ENCODE measurements at places on chromosomes 12 and 14.

DNA sequence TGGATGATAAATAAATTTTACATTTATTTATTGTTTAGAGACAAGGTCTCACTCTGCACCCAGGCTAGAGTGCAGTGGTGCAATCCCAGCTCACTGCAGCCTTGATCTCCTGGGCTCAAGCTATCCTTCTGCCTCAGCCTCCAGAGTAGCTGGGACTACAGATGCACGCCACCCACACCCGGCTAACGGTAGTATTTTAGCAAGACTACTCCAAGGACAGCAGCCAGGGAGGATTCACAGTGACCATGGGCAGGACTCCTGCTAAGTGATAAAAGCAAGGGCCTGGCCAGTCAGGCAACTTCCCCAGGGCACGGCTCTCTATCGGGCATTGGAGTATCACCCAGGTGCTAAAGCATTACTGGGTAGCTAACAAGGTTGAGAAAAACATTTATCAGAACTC lies 55.4 kb downstream of the ARL6IP4 start:
- DNase-seq, result no peak

GRCh38 chr14:24957814-24958213 lies 92.1 kb downstream of the STXBP6 start:
- DNase-seq, result no peak

GRCh38 chr14:94450722-94451090 lies 1.9 kb downstream of the SERPINA11 start:
- DNase-seq, result no peak

- no peak for DNase-seq
Measured at GRCh38 chr14:35268946-35269345, 23.2 kb upstream of the PSMA6 start.

DNA sequence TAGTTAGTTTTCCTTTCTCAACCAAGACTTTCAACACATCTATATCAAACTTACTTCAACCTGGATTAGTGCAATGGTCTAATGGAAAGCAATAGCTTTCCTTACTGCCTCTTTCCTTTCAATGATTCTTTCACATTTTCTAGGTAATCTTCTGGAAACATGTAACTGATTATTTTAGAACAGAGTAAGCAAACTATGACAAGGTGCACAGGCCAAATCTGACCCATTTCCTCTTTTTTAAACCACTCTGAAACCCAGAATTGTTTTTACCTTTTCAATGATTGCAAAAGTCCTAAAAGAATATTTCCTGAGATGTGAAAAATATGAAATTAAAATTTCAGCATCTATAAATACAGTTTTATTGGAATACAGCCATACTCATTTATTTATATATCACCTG lies 81.6 kb upstream of the TMTC2 start:
- no peak for DNase-seq

DNA sequence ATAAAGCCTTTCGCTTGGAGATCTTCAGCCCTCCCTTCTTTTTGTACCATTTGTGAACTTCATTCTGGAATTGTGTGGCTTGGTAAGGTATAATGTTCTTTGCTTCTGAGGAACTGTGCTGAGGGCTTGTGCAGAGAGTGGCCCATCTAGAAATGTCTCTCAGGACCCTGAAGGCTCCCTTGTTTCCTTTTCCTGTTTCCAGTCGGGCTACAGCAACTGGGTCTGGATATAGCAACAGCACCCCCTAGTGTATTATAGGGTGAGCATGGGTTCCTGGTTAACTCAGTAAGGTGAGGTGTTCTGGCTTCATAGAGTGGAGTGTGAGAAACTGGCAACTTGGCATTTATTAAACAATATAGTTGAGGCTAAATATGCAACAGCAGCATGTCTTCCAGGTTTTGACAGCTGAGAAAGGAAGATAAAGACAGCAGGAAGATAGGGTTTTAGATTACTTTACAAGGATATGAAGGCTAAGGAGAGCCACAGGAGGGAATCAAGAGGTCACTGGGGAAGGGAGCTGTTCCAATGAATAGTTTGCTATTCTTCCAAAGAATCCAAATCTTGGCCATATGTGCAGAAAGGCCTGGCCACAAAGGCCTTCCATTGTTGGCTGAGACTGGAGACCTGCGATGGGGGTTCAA lies 49.1 kb upstream of the RNU6-8 start:
- peak; percentile 15 for DNase-seq

- DNase-seq, result no peak
Measured at GRCh38 chr12:128857133-128857763, 4.0 kb downstream of the GLT1D1 start.

DNA sequence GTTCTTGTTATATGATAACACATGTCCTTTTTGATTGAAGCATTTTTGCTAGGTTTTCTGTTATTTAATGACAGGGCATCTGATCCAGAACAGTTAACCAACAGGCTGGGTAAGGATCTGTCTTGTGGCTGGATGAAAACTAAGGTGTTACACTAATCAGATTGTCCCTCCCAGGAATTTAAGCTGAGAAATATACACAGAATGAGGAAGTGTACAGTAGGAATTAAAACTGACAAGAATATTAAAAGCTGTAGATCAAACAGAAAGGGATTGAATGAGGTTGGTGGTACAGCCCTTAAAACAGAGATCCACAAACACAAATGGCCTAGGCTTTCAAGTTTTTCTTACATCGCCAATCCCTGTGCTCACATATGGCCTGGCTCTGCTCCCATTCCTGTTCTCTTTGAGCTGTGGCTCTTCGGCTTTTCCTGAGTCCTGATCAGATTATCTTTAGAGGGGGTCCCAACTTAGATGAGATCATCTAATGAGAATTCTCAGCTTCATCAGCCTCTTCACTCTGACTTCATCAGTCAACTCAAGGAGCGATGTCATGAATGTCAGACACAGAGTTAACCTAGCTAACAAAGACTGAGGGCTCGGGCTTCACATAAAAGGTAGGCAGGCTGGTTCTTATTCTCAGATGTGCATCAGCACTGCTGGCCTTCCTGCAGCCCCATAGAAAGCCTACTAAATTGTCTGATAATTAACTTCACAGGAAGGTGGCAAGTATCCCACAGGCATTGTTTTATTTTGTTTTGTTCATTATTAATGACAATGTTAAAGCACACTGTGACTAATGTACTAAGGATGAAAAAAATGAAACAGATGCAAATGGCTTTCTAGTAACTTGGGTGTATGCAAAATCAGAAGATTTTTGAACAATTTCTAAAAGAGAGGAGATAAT lies 11.4 kb downstream of the PYGL start:
- DNase-seq, result no peak

- no peak for DNase-seq
Measured at GRCh38 chr12:11500861-11501230, 105.5 kb upstream of the PRB2 start.

DNA sequence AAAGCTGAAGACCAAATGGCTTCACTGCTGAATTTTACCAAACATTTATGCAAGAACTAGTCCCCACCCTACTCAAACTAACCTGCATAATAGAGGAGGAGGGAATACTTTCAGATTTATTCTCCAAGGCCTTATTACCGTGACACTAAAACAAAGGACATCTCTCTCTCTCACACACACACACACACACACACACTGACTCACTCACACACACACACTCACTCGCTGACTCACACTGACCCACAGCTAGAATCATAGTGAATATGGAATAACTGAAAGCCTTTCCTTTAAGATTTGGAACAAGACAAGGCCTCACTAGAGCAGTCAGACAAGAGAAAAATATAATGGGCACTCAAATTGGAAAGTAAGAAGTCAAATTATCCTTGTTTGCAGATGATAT lies 1014.1 kb downstream of the TMTC2 start:
- no peak for DNase-seq

DNA sequence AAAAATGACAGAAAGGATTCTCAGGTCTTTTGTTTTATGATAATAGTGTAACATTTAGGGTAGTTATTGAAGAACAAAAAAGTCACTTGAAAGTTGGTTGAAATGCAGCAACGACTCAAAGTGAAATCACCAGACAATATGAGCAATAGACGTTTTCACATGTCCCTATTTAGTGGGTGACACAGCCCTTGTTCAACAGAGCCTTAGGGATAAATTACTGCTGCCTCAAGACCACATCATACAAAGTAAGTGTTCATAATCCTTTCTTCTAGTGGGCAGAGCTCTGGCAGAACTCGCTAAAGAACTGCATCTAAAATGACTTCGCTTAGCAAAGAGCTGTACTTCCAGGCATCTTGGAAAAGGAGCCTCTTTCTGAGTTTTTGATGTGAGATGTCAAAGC lies 128.5 kb upstream of the LMNTD1 start:
- DNase-seq, result no peak

- DNase-seq, result peak; percentile 52
Measured at GRCh38 chr12:5586201-5586600, 154.3 kb downstream of the NTF3 start.

DNA sequence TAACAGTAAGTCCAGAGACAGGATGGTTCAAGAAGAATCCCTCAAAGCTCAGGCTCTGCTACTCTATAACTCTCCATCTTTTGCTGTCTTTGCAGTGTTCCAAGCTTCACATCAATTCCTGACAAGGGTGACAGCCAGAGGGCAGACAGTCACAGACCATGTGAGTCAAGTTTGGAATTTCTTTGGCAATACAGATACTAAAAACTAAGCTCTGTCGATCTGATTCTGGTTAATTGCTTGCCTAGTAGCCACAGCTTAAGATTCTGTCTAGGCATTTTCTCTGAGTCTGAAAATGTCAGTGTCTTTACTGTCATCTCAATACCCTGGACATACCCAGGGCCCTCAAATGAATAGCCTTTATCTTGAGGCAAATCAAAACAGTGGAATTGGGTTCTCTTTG lies 153.7 kb downstream of the CEP128 start:
- DNase-seq, result no peak

DNA sequence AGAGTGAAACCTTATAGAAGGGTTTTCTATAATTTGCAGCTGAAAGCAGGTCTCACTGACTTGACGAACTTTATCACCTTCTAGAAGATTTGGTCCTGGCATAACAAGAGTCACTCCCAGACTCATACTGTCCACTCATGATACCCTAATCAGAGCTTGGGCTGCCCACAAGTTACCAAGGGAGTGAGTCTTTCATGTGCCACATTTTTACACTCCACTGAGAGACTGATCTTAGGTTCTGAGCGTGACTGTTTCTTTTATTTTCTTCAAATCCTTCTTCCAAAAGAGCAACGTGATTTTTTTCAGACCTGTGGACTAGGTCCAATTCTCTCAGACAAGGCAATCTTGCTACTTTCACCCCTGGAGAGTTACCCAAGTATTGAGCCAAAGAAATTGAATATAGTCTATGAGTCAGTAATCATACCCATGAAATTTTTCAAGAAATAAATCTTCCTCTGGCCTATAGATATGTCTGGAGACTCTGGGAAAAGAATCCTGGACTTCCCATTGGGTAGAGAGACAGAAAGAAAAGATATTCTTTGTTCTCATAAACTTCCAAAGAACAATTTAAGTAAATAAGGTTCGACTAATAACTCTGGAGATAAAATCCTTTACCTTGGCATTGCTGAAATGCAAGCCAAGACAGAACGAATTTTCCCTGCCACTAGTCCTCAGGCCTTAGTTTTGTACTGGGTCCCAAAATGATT lies 26.9 kb downstream of the SIX1 start:
- DNase-seq, result no peak

GRCh38 chr12:54129028-54129903 lies 59.5 kb downstream of the SMUG1 start:
- no peak for DNase-seq

- DNase-seq, result peak; percentile 54
Measured at GRCh38 chr12:114399664-114400211, 6.2 kb downstream of the TBX5 start.

DNA sequence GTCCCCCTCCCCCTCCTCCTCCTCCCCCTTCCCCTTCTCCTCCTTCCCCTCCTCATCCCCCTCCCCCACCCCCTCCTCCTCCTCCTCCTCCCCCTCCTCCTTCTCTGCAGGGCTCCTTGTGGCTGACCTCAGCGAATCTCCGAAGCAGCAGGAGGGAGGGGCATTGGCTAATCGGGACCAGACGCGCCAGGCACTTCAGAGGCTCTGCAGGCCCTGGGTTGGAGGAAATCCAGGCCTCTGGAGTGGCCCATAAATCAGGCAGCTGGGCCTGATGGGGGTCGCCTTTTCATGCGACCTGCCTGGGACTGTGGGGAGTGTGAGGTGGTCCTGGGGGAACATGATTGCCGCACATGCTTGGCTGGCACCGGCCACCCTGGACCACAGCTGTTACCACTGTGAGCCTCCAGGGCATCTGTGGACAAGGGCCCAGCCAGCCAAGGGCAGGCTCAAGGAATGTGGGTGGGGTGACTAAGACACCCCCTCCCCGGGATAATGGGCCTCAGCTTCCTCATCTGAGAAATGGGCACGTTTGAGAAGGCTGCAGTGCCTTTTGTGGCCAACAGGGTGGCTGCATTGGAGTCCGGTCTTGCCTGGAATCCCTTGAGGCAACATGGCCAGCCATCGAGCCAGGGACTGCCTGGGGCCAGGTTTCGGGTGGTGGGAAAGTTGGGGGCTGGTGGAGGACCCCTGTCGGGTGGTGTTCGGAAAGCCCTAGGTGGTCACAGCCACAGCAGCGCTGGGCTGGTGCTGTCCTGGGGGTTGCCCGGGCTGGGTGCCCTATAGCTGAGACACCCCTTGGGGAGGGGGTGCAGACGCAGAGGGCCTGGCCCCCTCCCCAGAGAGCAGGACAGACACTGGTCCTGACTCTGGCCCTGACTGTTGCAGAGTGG lies 12.0 kb downstream of the KIF26A start:
- no peak for DNase-seq

DNA sequence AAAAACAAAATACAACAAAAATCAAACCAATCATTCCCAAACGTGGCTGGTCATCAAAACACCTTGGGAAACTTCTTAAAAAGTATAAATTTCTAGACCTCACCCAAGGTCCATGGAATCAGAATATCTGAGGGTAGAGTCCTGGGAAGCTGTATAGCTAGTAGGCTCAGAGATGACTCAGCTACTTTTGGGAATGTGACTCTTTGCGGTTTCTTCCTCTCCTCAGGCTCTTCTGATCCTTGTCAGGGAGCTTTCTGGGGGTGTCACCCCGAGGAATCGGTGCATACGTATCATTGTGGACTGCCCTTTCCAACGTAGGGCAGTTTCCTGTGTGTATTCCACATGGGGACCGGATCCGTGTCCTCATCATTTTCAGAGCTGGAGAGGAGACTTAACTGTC lies 14.8 kb downstream of the JDP2 start:
- DNase-seq, result no peak

GRCh38 chr14:61221906-61222305 lies 59.2 kb downstream of the TMEM30B start:
- DNase-seq, result peak; percentile 50

DNA sequence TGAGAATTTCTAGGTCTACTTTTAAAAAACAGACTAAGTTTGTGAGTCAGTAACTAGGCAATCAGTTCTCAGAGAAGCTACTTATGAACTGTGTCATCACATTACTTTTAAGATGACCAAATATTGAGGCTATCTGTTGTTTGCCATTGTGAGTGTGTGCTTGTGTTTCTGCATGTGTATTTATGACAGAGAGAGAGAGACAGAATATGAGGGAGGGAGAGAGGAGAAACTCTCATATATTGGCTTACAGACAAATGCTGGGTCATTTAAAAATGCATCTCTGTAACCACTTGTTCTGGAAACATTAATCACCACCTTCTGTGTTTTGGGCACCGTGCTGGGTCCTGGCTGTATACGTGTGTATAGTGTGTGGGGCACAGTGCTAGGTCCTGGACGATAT lies 161.5 kb upstream of the FRMD6 start:
- DNase-seq, result no peak

All from DMS153 (cell line).